NB4 (cell line): ENCODE measurements at places on chromosomes 1 and 21.
A peak's percentile ranks its signal among the peaks of the same experiment; 100 is the strongest.

DNA sequence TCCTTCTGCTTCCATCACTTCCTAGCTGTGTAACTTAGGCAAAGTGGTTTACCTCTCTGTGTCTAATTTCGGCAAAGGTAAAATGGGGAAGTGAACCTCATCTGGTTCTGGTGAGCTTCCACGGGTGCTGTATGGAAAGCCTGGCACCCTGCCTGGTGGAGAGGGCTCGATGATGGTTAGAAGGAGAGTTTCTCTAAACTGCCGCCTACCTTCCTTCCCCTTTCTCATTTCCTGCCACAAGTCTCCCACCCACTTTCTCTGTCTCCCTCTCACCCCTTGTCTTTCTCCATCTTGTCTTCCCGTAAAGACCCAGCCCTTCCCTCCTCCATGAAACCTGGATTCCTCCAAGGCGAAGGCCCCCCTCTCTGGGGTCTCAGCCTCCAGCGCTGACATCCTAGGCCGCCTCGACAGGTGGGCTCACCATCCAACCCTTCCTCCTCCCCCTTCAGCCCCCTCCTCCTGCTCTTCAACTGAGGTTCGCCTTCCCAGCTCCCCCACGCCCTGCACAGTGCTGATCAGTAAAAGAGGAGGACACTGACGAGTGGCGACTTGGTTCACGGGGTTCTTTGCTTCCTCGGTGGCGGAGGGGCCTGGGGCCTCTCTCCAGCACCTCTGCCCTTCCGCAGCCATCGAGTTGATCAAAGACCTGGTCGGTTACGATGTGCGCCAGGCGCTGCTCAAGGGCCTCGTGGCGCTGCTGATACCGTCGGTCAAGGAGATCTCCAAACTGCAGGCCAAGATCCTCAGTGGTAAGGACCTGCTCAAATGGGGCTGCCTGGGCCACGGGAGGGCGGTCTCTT is 7.3 kb downstream of the RNU5D-1 start:
- peak; percentile 97 for DNase-seq

DNA sequence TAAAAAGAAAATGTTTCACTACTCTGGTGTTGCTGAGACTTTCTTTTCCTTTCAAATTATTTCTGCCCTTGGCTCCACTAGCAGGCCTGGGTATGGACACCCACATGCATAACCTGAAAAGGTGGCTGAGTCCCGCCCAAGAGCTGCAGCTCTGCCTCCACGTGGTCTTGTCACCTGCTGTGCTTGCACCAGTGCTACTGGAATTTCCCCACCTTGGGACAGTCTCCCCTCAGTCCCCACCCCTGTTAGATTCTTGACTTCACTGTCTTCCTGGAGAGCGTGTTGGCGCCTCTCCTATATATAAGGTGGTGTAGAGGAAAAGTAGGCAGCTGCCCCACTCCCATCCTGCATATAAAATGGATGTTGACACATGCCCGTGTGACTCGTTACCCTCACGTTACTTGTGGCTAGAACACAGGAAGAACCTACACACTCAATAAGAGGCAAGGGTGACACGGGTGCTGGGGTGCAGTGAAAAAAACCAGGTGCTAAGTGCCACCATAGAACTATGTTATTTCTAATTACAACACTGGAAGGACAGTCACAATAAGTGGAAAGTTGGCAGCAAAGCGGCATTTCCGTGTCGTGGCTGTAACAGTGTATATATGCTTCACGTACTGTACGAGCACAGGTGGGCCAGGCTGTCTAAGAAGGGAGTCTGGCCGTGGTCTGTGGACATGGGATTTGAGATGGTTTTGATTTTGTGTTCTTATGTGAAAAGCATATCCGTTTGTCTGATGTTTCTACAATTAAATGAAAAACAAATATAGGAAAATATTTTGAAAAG is 61.0 kb downstream of the POFUT2 start:
- DNase-seq: peak; percentile 27

DNA sequence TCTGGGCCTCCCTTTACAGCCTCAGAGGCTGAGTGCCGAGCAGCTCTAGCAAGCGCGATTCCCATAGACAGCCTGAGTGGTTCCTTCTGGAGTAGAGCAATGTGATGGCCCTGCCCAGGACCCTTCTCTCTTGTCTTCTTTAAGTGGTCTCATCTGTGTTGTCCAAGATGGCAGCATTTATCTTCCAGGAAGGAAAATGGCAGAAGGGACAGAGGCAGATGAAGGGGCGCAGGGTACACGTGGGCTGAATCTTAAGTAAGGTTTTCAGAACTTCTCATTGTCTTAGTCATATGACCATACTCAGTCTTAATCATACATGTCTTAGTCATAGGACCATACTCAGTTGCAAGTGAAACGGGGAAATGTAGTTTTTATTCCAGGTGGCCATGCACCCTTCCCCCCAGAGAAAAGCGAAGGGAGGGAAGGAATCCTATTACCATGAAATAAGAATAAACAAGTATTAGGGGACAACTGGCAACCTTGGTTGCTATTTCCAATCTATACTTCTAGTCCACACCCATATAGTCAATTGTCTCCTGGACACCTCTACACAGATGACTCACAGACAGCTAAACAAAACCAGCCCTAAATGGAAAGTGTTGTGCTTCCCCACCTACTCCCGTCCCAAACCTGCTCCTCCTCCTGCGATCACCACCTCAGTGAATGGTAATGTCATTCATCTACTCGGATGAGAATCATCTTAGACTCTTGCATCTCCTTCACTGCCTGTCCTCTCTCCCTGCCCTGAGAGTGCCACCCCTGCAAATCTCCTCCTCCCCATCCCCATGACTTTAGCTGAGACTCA is 13.3 kb downstream of the OVAAL start:
- peak; percentile 3 for DNase-seq

GRCh38 chr1:89734442-89734841 is 86.4 kb upstream of the LRRC8D start:
- DNase-seq: no peak

GRCh38 chr1:117244306-117244705 is 33.6 kb upstream of the VTCN1 start:
- DNase-seq: no peak

- no peak for DNase-seq
These were observed 386.6 kb downstream of the PTBP2 start for GRCh38 chr1:97108179-97108578.

DNA sequence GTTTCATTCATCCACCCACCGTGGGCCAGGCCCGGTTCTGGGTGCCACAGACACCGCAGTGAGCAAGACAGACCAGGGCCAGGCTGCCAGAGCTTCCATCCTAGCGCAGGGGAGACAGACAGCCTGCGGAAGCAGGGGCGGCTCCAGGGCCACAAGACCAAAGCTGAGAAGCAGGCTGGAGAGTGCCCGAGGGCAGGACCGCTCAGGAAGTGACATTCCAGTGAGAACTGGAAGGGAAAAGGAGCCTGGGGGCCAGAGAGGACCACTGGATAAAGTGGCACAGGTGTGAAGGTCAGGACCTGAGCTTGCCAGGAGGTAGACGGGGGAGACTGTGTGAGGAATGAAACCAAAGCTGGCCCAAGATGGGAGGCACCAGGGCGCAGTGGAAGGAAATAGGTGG is 59.5 kb upstream of the EFHD2 start:
- no peak for DNase-seq

DNA sequence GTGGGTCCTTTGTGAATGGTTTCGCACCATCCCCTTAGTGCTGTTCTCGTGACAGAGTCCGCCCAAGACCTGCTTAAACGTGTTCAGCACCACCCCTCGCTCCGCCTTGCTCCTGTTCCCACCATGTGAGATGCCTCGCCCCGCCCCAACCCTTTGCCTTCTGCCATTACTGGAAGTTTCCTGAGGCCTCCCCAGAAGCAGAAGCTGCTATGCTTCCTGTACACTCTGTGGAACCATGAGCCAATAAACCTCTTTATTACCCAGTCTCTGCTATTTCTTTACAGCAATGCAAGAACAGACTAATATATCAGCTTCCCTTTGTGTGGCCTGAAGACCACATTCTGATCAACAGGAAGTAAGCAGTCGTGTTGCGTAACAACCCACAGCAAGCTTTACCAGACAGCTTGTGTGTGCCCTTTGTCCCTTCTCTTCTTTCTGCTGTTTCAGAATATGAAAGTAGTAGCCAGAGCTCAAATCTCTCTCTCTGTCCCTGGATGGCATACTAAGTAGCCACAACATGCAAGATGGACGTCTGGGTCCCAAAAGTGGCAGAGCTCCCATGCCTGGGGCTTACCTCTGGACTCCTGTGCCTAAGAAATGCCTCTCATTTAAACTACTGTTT is 14.1 kb downstream of the HENMT1 start:
- peak; percentile 98 for DNase-seq

GRCh38 chr1:56495538-56495937 is 83.8 kb downstream of the PLPP3 start:
- no peak for DNase-seq
